ENCODE measurements at places on chromosomes 6 and 20.

GRCh38 chr20:25243416-25243979 is 4.4 kb upstream of the PYGB start:
- DNase-seq = no peak

DNA sequence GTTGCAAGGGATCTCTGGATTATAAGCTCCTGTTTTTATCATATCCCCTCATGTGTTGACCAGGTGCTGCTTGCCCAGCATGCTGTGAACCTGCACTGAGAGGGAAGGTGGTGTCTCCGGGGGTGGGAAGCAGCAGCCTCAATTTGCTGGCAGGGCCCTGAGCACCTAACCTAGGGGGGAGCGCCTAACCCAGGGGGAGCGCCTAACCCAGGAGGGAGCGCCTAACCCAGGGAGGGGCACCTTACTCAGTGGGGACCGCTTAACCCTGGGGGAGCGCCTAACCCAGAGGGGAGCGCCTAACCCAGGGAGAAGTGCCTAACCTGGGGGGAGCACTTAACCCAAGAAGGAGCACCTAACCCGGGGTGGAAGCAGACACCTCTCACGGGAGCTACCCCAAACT is 83.3 kb upstream of the QKI start:
- no peak for DNase-seq

- DNase-seq = no peak
Measured at GRCh38 chr20:12928755-12929401, 79.9 kb upstream of the SPTLC3 start.

DNA sequence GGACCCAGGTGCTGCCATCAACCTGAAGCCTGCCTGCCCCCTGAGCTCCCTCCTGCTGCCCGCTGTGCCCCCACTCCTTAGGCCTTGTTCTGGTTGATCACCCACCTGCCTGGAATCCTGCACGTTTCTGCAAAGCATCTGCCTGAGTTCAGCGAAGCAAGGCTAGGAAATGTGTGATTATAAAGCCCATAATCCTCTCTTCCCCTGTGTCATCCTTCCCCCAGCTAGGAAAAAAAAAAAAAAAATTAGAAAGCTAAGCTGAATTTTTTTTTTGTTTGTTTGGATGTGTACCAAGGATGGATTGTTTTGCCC is 93.2 kb downstream of the FOXA2 start:
- DNase-seq = no peak

GRCh38 chr20:24493661-24494459 is 24.4 kb downstream of the SYNDIG1 start:
- no peak for DNase-seq

GRCh38 chr6:39543095-39543494 is 182.1 kb downstream of the KIF6 start:
- no peak for DNase-seq

GRCh38 chr6:52189974-52190373 is 3.8 kb downstream of the IL17A start:
- DNase-seq = no peak

GRCh38 chr20:3763671-3764601 is 3.6 kb downstream of the ADISSP start:
- DNase-seq = no peak

- no peak for DNase-seq
Measured at GRCh38 chr20:12391099-12391498, 473.4 kb downstream of the BTBD3 start.

- no peak for DNase-seq
Measured at GRCh38 chr6:145875496-145876211, 61.1 kb upstream of the FBXO30 start.
